ENCODE measurements at places on chromosomes 2 and 18. TPM values are rescaled to one million over a fixed set of nuclear protein-coding genes. Genes with fewer than 3 reads are reported as not detected.
A peak's percentile ranks its signal among the peaks of the same experiment; 100 is the strongest.

Gene GRHL1
- total RNA-seq, result 0.38 TPM

DNA sequence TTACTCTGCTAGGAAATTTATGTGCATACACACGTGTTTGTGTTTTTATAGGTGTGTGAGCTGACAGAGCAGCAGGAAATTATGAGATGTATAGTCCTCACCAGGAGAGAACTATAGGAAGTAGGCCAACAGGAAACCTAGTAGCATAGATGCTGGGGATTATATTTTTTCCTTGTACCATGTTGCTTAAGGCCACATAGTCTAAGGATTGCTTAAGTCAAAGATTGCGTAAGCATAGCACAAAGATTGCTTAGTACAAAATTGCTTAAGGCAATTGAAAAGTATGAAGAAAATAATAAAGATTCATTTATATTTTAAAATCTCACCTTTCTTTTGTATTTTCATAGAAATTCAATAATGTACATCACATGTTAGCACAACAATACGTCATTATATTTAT lies 18.7 kb upstream of the CCDC102B start:
- no peak overlapping the region for H3K4me3 ChIP-seq
- no peak overlapping the region for H3K27ac ChIP-seq
- DNase-seq, result peak; percentile 73
- H3K27me3 ChIP-seq, result no peaks in the 10 kb centered on the region

Gene BARD1
- total RNA-seq, result 24.8 TPM

Gene FAM210A
- 14.2 TPM for total RNA-seq

Gene VWA3B
- not detected for total RNA-seq

DNA sequence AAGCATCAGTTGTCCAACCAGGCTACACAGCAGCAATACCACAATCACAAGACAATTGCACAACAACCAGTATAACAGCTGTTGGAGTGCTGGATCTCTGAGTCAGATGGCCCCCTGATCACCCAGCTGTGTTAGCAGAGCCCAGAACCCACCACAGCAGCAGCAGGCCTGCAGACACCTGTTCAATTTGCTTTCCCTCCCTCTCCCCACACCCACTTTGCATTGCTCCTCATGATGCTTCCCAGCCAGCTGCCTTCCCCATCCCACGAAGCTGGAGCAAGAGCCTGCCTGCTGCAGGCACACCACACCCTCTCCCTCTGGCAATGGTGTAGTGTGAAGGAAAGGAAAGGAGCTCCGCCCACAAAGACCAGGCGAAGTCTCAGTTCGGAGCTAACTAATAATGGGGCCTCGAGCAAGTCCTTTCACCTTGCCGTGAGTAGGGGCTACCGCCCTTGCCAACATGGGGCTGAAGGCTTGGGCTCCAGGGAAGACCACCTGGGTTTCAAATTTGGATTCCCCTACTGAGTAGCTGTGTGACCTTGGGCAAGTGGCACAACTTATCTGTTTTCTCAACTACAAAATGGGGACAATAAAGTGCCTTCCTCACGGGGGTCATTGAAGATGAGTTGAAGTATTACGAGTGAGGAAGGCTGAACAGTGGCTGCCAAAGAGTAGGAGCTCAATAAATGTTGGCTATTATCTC lies 19.4 kb upstream of the ZBTB7C start:
- H3K4me1 ChIP-seq, result no peaks in the 10 kb centered on the region
- H3K36me3 ChIP-seq, result no peaks in the 10 kb centered on the region
- peaks cover 60% of the 10 kb centered on the region for H3K27me3 ChIP-seq
- H3K27ac ChIP-seq, result no peak overlapping the region

GRCh38 chr2:82330155-82330554 lies 2025.6 kb upstream of the LRRTM1 start:
- H3K36me3 ChIP-seq, result no peaks in the 10 kb centered on the region
- H3K4me3 ChIP-seq, result no peak overlapping the region
- H3K27ac ChIP-seq, result no peak overlapping the region

DNA sequence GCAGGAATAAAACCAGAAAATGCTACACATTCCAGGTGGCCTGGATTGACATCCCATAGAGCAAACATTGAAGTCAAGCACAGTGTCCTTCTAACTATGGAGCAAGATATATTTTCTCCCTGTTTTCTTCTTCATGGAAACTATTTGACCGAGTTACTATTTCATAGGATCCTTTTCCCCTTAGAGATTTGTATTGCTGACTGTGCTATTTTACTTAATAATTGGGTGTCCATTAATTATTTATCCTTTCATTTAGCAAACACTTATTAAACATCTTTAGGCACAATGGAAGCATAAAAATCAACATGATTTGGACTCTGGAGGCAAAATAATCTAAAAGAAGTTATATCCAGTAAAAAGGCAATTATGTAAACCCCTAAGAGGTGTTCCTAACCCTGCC lies 782.8 kb upstream of the ACVR2A start:
- no peaks in the 10 kb centered on the region for H3K4me1 ChIP-seq
- no peak overlapping the region for H3K4me3 ChIP-seq
- no peaks in the 10 kb centered on the region for H3K27me3 ChIP-seq
- no peak for DNase-seq
- no peak overlapping the region for H3K27ac ChIP-seq

DNA sequence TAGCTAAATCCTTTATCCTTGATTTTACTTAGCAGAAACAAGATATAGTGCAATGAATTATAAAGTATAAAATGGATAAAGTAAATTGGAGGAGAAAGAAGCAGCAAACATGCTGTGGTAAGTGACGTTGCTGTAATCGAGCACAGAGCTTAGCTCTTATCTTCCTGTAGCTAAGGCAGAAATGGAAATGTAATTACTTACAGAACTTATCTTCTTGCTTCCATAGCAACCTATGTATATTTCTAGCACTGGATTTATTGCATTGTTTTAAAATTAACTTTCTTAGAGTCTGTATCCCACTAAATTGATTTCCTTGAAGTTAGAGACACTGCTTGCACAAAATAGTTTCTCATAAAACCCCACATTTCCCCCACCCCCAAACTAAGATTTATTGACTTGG lies 130.6 kb upstream of the MC4R start:
- H3K27me3 ChIP-seq, result no peaks in the 10 kb centered on the region
- H3K36me3 ChIP-seq, result no peaks in the 10 kb centered on the region
- peaks cover 15% of the 10 kb centered on the region for H3K4me1 ChIP-seq
- no peak for DNase-seq
- no peak overlapping the region for H3K27ac ChIP-seq
- no peak overlapping the region for H3K4me3 ChIP-seq

GRCh38 chr2:80438686-80439085 lies 134.1 kb upstream of the LRRTM1 start:
- H3K4me1 ChIP-seq, result no peaks in the 10 kb centered on the region
- no peaks in the 10 kb centered on the region for H3K27me3 ChIP-seq
- no peak overlapping the region for H3K27ac ChIP-seq
- no peak for DNase-seq

Gene UPP2
- not detected for total RNA-seq

Gene SMAD7
- 51.7 TPM for total RNA-seq

DNA sequence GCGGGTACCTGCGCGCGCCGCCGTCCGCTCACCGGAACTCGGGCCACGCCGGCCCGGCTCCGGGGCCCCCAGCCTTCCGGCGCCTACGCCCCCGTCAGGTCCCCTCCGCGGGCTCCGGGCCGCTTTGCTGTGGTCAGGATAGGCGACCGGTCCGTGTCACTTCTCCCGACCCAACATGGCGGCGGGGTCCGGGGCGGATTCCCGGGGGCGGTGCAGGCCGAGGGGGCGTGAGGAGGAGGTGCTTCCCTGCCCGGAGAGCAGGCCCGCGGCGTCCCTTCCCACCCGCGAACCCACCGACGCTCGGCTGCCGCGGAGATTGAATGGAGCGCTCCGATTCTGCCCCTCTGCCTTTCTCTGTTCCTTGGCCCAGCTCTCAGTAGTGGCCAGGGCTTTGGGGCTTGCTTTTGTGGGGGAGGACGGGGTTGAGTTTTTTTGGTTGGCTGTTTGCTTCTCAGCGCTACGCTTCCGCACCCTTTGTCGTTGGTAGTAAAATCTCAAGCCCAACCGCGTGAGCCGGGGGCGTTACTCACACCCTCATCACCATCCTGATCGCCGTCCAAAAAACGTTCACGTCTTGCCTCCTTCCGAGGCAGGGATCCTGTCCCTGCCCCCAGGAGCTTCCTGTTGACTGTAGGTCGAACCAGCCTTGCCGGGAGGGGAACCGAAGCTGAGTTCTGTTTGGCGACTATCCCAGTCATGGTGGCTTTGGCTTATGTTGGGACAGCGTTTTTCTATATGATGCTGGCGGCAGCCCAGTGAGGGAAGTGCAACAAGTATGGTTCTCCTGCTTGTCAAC lies 532 bp upstream of the YES1 start:
- peak; percentile 95 for DNase-seq
- peak overlapping the region; percentile 94 for H3K4me3 ChIP-seq
- peak overlapping the region; percentile 96 for H3K27ac ChIP-seq
- H3K27me3 ChIP-seq, result no peaks in the 10 kb centered on the region
- no peaks in the 10 kb centered on the region for H3K36me3 ChIP-seq

DNA sequence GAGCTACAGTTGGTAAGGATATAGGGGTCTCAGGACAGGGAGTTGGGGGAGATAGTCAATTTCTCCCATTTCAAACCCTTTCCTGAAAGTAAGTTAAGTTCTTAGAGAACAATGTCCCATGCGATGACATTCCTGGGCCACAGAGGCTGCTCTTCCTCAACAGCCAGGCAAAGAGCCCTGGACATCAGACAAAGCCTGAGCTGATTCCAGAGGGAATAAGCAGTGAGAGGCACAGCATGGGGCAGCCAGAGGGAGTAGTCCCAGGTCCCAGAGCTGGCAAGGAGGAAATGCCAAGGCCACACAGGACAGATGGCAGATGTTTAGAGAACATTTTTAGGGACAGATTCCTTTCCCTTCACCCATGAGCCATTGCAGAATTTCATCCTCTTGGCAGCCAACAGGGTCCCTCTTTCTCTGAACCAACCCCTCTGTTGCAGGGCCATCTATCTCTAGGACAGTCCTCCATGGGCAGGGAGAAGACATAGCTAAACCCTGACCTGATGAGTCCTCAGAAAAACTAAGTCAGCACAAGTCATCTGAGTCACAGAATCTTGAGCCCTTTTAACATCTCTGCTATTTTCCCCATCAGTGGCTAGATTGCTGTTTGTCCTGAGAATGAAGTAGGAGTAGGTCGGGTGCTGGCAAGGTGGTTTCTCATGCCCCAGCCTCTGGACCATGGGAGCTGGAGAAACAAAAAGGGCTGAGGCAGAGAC lies 81.6 kb upstream of the STPG4 start:
- DNase-seq, result peak; percentile 63
- no peaks in the 10 kb centered on the region for H3K36me3 ChIP-seq
- peaks cover 17% of the 10 kb centered on the region for H3K4me1 ChIP-seq
- no peaks in the 10 kb centered on the region for H3K27me3 ChIP-seq
- H3K4me3 ChIP-seq, result no peak overlapping the region
- no peak overlapping the region for H3K27ac ChIP-seq

DNA sequence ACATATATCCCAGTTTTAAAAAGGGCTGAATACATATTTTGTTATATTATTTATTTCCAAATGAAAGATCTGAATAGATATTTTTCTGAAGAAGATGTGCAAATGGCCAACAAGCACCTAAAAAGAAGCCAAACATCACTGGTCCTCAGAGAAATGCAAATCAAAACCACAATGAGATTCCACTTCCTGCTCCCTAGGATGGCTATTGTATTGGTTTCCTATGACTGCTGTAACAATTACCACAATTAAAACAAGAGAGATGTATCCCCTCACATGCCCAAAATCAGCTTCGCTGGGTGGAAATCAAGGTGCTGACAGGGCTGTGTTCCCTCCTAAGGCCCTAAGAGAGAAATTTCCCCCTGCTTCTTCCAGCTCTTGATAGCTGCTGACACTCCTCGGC lies 23.2 kb downstream of the ABCB11 start:
- H3K36me3 ChIP-seq, result no peaks in the 10 kb centered on the region
- DNase-seq, result no peak
- no peak overlapping the region for H3K27ac ChIP-seq
- H3K4me1 ChIP-seq, result peaks cover 6% of the 10 kb centered on the region
- no peaks in the 10 kb centered on the region for H3K27me3 ChIP-seq

DNA sequence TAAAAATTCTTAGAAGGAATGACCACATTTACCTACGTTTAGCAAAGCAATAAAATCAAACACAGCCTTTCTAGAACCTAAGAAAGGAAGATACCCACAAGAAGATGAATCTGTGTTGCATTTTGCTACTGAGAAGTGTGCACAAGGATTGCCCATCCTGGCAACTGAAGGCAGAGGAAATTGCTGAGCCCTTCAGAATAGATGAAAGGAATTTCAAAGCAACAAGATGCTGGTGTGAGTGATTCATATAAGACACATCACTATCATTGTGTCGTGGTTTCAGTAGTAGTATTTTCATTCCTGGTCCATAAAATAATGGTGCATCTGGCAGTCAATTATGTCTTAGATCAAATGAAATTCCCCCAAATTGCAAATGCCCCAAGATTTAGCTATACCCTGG lies 48.4 kb upstream of the ANKRD44 start:
- DNase-seq, result peak; percentile 70
- peaks cover 22% of the 10 kb centered on the region for H3K4me1 ChIP-seq
- peaks cover 7% of the 10 kb centered on the region for H3K27me3 ChIP-seq

Gene REG3A
- not detected for total RNA-seq

Gene VWC2L
- total RNA-seq, result not detected

DNA sequence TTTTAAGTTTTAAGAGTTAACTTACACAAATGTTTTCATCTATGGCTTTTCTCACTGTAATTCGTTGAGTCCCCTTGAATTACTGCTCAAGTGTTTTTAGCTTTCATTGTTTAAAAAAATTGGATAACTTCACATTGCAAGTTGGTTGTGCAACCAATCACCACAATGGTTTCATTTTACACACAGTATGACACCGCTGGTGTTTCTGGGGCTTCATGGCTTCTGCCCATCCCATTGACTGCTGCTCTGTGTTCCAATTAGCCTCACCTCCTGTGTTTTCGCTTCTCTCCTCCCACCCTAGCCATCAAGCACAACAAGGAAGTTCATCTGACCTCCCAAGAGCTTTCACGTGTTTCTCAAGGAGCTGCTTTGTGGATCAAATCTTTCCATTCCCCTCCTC lies 199.1 kb upstream of the CHAC2 start:
- no peak overlapping the region for H3K27ac ChIP-seq
- no peak for DNase-seq
- H3K4me1 ChIP-seq, result no peaks in the 10 kb centered on the region
- peaks cover 7% of the 10 kb centered on the region for H3K27me3 ChIP-seq

Gene HOXD10
- total RNA-seq, result 17.2 TPM

DNA sequence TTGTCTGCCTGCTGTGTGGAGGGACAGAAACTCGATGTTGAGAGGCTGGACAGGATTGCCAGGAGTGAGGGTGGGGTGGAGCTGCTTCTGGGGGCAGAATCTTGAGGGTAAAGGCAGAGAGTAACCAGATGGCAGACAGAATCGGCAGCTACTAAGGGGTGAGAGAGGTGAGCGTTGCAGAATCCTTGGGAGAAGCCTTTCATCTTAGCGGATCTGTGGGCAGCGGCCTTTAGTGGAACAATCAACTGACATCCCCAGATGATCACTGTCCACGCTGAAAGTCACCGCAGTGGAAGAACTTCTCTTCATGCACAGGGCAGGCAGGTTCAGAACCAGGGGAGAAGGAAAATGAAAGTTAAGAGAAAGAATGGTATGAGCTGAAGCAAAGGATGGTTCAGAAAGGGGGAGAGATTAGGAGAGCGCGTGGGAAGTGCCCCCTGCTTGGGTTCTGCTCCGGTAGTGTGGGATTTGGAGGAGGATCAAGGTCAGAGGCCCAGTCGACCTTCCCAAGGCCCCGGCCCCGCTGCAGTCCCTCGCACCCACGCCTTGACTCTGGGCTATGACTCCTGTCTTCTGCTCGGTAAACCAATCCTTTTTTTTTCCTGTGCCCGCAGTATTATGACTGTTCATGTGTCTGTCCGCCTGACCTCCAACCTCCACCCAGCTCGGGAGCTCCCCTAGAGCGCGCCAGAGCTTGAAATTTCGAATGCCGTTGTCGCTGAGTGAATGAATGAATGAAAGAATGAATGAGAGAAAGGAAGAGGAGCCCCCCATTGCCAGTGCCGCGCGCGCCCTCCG lies 584 bp downstream of the BOLA3 start:
- no peaks in the 10 kb centered on the region for H3K27me3 ChIP-seq
- H3K4me3 ChIP-seq, result peak overlapping the region; percentile 88
- H3K27ac ChIP-seq, result peak overlapping the region; percentile 33
- peaks cover 7% of the 10 kb centered on the region for H3K4me1 ChIP-seq
- no peaks in the 10 kb centered on the region for H3K36me3 ChIP-seq
- DNase-seq, result peak; percentile 80

Measured in GM23248 (cell line).